Activated CD4-positive, alpha-beta T cell treated with anti-CD3 and anti-CD28 coated beads for 36 hours (primary cell): ENCODE measurements at places on chromosomes 12 and 14. TPM values are rescaled to one million over a fixed set of nuclear protein-coding genes. Genes with fewer than 3 reads are reported as not detected.

- H3K27me3 ChIP-seq: peaks cover 16% of the 10 kb centered on the region
- no peak overlapping the region for H3K27ac ChIP-seq
- no peak for DNase-seq
- no peaks in the 10 kb centered on the region for H3K36me3 ChIP-seq
- H3K4me3 ChIP-seq: no peak overlapping the region
Observed at GRCh38 chr12:94566345-94566744, 84.0 kb downstream of the TMCC3 start.

DNA sequence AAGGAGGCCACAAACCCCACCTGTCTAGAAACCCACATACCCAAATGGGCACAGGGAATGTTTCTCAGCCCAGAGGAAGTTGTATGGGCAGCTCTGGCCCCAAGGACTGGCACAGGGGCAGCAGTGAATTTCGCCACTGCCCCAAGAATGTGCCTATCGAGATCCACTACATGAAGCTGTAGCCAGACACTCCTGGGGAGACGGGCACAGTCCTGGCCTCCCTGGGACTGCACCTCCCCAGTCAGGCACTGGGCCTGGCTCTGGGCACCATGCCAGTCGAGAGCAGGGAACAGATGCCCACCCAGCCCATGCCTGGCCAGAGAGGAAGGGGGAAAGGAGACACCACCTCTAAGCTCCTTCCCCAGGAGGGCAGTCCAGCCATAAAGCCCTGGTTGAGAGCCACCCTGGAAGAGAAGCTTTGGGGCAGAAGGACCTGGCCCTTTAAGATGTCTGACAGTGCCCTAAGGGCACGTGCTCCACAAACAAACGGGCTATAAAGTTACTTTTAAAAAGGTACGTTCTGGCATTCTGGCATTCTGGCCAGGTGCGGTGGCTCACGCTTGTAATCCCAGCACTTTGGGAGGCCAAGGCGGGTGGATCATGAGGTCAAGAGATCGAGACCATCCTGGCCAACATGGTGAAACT is 8.4 kb downstream of the ADCY6 start:
- H3K36me3 ChIP-seq: no peaks in the 10 kb centered on the region
- H3K27ac ChIP-seq: no peak overlapping the region
- DNase-seq: no peak
- H3K4me1 ChIP-seq: no peaks in the 10 kb centered on the region
- H3K4me3 ChIP-seq: no peak overlapping the region

- H3K27me3 ChIP-seq: no peaks in the 10 kb centered on the region
- H3K4me1 ChIP-seq: no peaks in the 10 kb centered on the region
- DNase-seq: peak; percentile 20
- H3K4me3 ChIP-seq: no peak overlapping the region
Observed at GRCh38 chr14:90630171-90630806, 185.9 kb downstream of the TTC7B start.

DNA sequence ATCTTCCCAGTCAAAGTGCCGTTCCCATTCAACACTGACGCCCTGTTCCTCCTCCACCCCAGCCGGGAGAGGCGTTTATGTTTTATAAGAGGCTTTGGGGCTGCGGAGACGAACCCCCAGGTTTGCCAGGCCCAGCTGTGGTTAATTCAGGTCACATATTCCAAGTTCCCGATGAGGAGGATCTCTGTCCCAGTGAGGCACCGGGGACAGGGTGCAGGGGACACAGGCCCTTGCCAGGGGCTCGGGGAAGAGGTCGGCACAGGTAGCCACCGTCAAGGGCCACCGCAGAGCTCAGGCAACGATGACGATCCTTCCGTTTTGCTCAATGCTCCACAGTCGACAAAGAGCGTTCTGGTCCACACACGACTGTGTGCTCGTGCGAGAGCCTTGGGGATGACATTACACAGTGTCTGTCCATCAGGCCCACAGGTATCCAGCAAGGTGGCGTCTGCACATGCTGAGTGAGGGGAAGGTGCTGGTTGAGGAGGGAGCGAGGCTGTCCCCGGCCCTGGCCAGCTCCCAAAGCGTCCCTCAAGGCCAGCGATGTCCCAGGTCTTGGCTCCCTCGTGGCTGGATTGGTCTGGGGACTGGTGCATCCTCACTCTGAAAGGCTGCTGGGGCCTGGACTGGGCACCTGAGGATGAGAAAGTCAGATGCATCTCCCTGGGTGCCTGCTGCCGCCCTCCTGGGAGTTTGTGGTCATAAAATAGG is 189.2 kb upstream of the C14orf180 start:
- no peak overlapping the region for H3K27ac ChIP-seq
- no peaks in the 10 kb centered on the region for H3K36me3 ChIP-seq
- no peaks in the 10 kb centered on the region for H3K27me3 ChIP-seq
- H3K4me3 ChIP-seq: no peak overlapping the region

DNA sequence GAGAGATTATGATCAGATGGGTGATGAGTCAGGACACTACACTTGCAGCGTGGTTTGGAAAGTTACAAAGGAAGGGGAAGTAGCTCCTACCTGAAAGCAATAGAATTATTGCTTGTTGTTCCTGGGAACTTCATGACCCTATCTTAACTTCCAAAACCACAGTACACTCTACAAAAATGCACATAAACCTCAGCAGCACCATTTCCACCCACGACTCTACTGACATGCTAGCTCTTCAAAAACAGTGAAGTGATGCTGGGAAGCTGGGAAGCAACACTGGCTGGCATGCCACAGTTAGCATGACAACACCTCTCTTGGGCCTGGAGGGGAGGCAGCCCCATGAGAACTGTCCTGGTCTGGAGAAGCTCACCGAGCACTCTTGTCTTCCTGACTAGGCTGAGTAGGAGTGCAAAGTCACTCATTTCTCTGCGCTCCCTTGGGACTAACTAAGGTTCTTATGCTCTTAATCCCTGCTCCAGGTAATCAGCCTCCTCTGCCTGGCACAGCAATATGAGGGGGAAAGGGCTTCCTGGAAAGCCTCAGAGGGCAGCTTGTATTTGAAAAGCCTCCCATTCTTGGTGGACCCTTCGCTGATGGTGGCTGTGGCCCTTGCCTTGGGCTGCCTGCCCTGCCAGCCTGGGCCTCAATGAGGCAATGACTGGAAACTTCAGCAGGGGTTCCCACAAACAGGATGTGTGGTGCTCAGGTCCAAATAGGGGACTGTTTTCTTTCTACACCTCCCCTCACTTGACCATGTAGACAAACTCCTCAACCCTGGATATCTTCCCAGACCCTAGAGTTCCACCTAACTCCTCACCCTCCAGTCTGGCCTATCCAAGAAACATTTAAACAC is 1.2 kb downstream of the KRT3 start:
- no peak for DNase-seq
- H3K27me3 ChIP-seq: peaks cover 11% of the 10 kb centered on the region
- H3K36me3 ChIP-seq: no peaks in the 10 kb centered on the region
- no peak overlapping the region for H3K4me3 ChIP-seq
- peaks cover 17% of the 10 kb centered on the region for H3K4me1 ChIP-seq

- no peak overlapping the region for H3K4me3 ChIP-seq
- no peaks in the 10 kb centered on the region for H3K27me3 ChIP-seq
- DNase-seq: no peak
- peaks cover 2% of the 10 kb centered on the region for H3K4me1 ChIP-seq
- H3K36me3 ChIP-seq: peaks cover 36% of the 10 kb centered on the region
Observed at GRCh38 chr12:45833401-45833800, 103.9 kb downstream of the ARID2 start.

GRCh38 chr14:50335389-50335788 is 23.3 kb downstream of the DMAC2L start:
- H3K27me3 ChIP-seq: no peaks in the 10 kb centered on the region
- no peaks in the 10 kb centered on the region for H3K36me3 ChIP-seq
- no peak overlapping the region for H3K27ac ChIP-seq
- H3K4me3 ChIP-seq: no peak overlapping the region
- DNase-seq: no peak

- peaks cover 94% of the 10 kb centered on the region for H3K4me1 ChIP-seq
- no peak for DNase-seq
- peak overlapping the region; percentile 80 for H3K27ac ChIP-seq
- no peaks in the 10 kb centered on the region for H3K27me3 ChIP-seq
- peaks cover 99% of the 10 kb centered on the region for H3K36me3 ChIP-seq
Observed at GRCh38 chr12:4281173-4281654, 7.7 kb downstream of the CCND2 start.

DNA sequence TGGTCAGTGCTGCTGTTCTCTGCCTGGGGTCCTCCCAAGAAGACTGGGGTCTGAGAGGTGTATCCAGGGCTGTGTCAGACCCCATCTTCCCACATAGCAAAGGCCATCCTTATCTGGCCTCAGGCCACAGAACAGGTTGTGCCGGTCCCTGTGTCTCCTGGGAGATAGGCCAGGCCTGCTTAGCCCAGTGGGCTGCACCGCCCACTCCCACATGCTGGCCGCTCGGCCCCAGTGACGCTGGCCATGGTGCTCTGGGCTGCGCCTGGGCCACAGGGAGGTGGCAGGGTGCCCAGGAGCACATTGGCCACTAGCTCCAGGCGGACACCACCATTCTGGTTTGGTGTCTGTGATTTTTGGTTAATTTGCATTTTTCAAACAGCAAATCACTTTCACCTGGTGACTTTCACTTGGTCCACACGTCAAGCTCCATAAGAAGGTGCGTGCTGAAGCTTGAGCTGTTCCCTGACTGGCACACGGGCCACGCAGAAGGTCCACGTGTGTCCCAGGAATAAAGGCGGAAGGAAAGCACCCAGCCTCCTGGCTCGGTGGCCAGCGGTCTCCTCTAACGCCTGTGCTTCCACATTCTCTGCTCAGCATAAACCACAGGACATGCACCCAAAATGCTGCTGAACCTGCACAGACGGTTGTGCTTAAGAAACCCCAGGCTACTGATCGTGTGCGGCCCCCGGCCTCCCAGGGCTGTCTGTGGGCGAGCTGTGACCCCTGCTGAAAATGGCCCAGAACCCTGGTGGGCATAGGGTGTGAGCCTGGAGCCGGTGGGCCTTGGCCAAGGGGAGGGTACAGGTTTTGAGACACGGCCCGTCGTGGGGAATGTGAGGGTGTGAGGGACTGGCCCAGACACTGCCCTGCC is 4.6 kb downstream of the FBRSL1 start:
- H3K27ac ChIP-seq: peak overlapping the region; percentile 8
- no peak overlapping the region for H3K4me3 ChIP-seq
- peaks cover 54% of the 10 kb centered on the region for H3K4me1 ChIP-seq
- H3K27me3 ChIP-seq: no peaks in the 10 kb centered on the region
- H3K36me3 ChIP-seq: peaks cover 2% of the 10 kb centered on the region

DNA sequence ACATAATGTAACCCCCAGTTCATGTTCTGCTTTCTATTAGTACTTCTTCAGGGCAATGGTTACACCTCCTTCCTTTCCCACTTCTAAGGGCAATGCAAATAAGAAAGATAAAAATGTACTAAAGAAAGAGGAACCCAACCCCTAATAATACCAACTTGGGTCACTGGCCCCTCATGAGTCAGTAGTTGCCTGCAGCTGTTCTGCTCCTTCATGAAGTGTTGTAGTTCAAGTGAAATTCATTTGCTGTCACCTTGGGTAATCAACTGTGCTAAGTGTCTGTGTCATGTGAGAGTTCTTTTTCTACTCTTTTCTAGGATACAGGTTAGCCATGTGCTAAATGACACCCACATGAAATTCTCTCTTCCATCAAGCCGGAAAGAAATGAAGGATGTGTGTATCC is 91.8 kb downstream of the PLXNC1 start:
- no peak overlapping the region for H3K27ac ChIP-seq
- H3K4me1 ChIP-seq: peaks cover 16% of the 10 kb centered on the region
- H3K4me3 ChIP-seq: no peak overlapping the region

- H3K27ac ChIP-seq: no peak overlapping the region
- no peak overlapping the region for H3K4me3 ChIP-seq
- H3K4me1 ChIP-seq: no peaks in the 10 kb centered on the region
- DNase-seq: no peak
- peaks cover 14% of the 10 kb centered on the region for H3K27me3 ChIP-seq
Observed at GRCh38 chr12:65631621-65632111, 192.6 kb upstream of the HMGA2 start.

DNA sequence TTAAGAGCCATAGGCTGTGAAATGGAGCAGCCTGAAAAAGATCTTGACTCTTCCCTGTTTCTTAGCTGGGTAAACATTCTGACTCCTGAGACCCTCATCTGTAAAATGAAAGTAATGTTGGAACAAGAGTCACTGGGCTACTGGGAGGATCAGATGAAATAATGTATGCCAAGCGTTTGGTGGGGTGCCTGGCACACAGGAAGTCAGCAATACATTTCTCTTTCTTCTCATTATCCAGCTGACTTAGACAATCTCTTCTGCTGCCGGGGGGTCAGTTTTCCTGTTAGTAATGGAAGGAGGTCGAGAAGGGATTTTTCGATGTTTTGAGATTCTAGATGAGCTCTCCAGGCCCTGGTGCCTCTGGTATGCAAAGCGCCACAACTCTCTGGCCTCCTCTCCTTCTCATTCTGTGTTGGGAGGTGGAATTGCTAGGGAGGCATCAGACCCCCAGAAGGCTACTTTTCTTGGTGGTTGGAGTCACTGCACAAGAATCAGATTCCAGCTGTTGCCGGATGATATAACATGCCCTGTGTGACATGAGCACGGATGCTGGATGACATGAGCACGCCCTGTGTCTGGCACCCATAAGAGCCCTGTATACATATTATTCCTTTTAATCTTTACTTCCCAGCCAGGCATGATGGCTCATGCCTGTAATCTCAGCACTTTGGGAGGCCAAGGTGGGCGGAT is 4.3 kb downstream of the OASL start:
- H3K36me3 ChIP-seq: peaks cover 18% of the 10 kb centered on the region
- H3K4me3 ChIP-seq: peak overlapping the region; percentile 46
- H3K4me1 ChIP-seq: peaks cover 66% of the 10 kb centered on the region
- H3K27me3 ChIP-seq: peaks cover under 1% of the 10 kb centered on the region

DNA sequence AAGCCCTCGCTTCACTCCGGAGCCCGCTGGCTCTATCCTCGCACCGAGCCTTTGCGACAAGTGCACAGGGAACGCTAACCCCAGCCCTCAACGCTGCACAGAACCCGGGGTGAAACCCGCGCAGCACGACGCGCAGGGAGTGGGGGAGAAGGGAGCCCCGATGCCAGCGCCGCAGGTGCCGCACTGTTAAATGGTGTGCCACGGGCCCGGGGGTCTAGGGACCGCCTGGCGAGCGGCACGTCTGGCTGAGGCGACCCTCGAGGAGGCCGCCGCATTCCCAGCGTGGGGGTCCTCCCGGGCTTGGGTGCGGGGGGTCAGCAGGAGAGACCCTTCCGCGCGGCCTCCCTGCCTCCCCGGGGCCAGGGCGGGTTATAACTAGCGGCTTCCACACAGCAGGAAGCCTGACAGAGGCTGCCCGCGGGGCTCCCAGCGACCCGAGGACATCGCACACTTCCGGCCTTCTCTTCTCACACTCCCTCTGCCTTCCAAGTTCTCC is 23.8 kb upstream of the LRTM2 start:
- peaks cover 8% of the 10 kb centered on the region for H3K4me1 ChIP-seq
- peak; percentile 67 for DNase-seq
- H3K4me3 ChIP-seq: peak overlapping the region; percentile 83
- no peaks in the 10 kb centered on the region for H3K36me3 ChIP-seq
- no peaks in the 10 kb centered on the region for H3K27me3 ChIP-seq

GRCh38 chr12:108371801-108372344 is 32.8 kb upstream of the CMKLR1 start:
- H3K36me3 ChIP-seq: peaks cover 2% of the 10 kb centered on the region
- no peak for DNase-seq
- no peaks in the 10 kb centered on the region for H3K4me1 ChIP-seq
- H3K4me3 ChIP-seq: no peak overlapping the region

- peaks cover 7% of the 10 kb centered on the region for H3K27me3 ChIP-seq
- no peaks in the 10 kb centered on the region for H3K36me3 ChIP-seq
- no peak within 1 kb of the TSS for H3K4me3 ChIP-seq
- H3K27ac ChIP-seq: no peak within 1 kb of the TSS
- DNase-seq: no peak
Observed at GRCh38 chr12:90954921-90955320, at the start of gene CCER1. Gene CCER1 (minus strand): TSS chr12:90955176. CDS start chr12:90954742, 434 bp downstream.

Gene TMEM132C
- total RNA-seq: not detected

Gene ZC3H10
- total RNA-seq: 6.5 TPM

Gene RHOJ
- not detected for total RNA-seq

Gene OTOGL
- total RNA-seq: not detected

Gene SPTSSA
- 8.7 TPM for total RNA-seq

Gene SLC7A8
- total RNA-seq: 0.89 TPM
